Fibroblast of skin of back (primary cell): ENCODE measurements at places on chromosomes 1 and 21.

GRCh38 chr1:149883598-149884247 is 15.6 kb upstream of the BOLA1 start:
- DNase-seq: no peak

DNA sequence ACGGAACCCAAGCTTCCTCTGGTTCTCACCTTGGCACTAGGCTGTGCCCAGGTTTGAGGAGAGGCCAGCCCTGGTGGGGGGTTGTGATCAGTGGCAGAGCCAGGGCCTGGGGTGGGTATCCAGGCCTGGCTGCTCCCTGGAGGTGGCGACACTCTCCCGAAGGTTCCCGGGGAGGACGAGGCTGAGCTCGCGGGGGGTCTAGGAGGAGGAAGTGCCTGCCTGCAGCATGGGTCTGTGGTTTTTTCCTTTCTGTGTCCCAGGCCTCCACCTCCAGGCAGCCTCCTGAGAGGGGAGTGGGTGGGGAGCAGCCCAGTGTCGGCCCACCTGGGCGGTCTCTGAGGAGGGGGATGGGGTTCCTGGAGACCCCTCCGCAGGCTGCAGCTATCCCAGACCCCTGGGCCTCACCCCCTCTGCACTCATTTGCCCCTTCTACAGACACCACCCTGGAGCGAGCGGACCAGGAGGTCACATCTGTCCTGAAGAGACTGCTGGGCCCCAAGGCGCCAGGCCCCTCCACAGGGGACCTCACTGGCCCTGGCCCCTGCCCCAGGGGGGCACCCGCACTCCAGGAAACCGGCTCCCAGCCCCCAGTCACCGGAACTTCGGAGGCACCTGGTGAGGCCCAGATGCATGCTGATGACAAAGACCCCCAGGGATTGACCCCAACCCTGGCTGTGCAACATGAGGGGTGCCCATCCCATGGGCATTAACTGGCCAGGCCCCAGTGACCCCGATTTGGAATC is 44.3 kb downstream of the TRIM11 start:
- DNase-seq: no peak

DNA sequence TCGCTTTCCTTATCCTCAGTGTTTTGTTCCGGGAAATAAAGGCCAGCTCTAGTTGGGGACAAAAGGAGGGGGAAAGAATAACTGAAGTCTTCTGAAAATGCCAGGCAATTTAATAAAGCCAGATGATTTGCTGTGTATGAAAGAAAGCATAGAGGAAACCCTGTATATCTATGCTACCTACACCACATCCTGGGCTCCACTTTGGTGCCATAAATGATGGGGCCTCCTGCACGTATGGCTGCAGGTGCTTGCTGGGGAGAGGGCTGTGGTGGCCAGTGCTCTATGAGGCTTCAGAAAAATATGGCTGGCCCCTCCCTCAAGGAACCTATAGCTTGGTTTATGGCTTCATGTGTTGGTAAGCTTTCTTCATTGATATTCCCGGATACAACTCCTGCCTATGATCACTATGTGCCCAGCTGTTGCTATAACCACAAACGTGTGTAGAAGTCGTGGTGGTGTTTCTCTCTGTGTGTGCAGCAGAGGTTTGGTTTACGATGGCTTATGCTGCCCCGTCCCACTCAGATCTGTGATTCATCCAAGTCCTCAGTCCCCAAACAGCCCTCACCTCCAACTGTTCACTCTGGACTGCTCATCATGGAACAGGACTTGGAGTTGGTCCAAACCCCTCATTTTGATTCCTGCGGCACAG is 59.5 kb downstream of the BACE2 start:
- no peak for DNase-seq

DNA sequence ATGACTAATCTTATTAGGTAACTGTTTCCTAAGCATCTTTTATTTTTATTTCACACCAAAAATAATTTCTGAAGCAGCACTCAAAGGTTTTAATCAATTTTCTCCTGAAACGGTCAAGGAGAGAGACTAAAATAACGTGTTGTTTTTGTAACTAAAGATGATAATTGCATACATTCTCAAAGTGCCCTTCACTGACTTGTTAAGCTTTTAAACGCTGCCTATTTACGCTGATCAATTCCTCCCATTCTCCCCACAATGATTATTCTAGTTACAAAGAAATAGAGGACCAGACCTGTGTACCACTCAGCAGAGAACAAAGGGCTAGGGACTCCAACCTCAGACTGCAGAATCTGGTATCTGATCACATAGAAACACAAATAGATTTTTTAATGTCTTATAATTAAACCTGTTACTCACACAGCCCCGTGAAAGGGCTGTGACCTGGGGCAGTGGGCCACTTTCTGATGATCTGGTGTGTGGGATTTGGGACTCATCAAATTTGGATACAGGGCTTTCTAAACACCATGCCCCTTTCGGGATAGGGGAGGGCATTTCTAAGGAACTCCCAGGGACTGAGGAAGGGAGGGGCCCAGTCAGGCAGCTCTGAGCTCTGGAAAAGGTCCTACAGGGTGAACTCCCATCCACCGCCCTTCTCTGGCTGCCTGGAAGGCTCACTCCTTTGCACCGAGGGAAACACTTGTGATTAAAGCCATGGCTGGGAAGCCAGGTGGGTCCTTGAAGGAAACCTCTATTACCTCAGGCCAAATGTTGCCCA is 65.2 kb downstream of the BCAR3 start:
- DNase-seq: peak; percentile 43

- DNase-seq: peak; percentile 86
These were observed 554.2 kb downstream of the NUF2 start for GRCh38 chr1:163875927-163876320.

GRCh38 chr1:22417466-22417865 is 34.2 kb upstream of the ZBTB40 start:
- no peak for DNase-seq

DNA sequence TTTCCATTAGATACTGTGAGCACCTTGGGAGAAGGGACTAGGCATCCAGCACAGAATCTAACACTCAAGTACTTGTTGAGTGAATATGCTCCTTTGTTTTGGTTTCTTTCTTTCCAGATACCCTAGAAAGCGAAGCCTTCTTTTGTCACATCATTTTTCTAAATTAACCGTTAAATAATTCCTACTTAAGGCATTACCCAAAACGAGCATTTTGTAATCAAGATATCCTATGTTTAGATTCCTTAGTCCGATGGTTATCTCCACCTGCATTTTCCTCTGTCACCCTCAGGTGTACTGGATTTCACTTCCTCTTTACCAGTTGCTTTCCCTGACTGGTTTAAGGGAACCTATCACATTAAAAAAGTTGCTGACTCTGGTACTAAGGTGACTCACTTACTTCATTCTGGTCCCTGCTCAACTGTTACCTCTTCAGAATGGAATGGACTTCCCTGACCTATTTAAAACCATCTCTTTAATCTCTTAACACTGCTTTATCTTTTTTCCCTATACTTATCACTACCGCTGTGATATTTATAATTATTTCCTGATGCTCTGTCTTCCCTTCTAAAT is 3.2 kb downstream of the B3GALNT2 start:
- peak; percentile 16 for DNase-seq

DNA sequence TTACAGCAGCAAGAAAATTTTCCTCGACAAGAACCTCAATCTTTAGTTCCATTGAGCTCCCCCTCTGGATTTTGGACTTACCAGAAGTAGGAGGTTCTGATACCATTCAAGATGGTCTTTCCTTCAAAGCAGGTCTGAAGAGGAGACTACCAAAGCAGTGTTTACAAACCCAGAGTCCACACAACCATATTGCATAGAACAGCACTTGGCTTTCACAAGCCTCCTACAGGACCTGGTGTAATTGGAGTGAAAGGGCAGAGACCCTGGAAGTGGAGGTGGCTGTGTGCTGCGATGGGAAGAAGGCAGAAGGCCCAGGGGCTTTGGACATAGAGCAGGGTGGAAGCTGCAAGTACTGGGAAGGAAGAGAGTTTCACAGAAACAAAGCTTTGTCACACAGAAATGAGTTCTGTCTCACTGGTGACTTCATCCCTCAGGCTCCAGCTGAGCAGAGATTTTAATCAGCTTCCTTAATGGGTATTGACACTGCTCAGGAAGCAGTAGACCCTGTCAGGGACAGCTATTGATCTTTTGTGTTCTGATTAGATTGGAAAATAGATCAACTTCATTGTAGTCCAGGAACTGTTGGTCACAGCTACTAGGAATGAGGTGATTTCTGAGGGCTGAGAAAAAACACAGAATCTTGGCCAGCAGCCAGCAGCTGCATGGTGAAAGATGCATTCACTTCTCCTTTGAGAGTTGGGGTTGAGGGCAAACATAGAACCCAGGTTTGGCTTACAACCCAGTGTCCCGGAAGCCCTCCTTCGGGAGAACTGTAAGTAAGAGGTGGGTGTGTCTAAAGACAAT is 124.0 kb downstream of the SYT2 start:
- peak; percentile 70 for DNase-seq

GRCh38 chr1:171899838-171900237 is 58.5 kb downstream of the DNM3 start:
- DNase-seq: no peak

DNA sequence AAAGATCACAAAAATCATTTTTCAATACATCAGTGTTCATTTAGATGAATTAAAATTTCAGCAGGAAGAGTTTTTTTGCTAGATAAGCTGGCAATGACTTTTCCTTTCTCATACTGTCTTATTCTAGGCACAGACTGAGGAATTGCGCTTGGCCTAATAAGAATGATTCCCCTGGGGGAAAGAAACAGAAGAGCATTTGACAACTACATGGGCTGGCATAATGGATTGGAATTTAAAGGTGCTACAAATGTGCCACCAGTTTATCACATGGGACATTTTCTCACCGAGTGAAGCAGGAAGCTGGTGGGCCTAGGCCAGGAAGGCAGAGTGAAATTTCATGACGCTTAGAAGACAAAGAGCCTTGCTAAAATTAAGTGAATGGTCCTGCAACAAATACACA is 39.3 kb downstream of the CDKN2C start:
- no peak for DNase-seq

- DNase-seq: no peak
These were observed 4.5 kb upstream of the COP1 start for GRCh38 chr1:176211396-176212165.

DNA sequence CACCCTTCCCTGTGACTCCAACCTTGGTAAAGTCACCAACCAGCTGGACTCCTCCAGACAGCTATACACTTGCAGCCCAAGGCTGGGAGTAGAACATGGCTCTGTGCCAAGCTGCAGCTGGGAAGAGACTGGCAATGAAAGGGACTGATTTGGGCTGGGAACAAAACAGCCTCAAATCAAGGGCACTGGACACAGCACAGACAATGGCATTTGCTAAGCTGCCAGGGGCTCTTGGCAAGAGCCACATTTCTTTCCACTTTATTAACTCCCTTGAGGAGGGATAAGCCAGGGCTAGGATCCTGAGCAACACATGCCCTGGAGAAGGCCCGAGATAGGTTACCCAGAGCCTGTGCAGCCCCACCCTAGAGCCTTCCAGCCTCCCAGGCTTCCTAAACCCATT is 12.0 kb downstream of the SYT11 start:
- DNase-seq: no peak

- DNase-seq: no peak
These were observed 15.4 kb upstream of the MEX3A start for GRCh38 chr1:156097499-156098178.

GRCh38 chr1:115133440-115133839 is 44.1 kb upstream of the TSPAN2 start:
- DNase-seq: peak; percentile 77

DNA sequence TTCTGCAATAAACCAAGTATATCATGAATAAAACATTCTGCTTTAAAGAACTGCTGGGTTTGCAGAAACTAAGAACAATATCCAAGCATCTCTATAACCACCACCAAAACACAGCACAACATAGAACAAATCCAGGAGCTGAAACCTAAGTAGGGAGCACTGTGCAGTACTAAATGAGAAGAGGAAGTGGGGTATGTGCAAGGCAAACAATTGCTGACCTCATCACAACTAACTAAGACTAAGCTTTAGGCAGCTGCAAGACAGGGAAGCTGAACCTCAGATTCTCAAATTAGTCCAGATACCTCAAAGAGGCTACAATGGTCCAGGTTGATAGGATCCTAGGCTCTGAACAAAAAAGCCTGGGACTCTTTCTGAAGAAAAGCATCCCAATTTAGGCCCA is 172.6 kb downstream of the SLC44A5 start:
- DNase-seq: no peak

DNA sequence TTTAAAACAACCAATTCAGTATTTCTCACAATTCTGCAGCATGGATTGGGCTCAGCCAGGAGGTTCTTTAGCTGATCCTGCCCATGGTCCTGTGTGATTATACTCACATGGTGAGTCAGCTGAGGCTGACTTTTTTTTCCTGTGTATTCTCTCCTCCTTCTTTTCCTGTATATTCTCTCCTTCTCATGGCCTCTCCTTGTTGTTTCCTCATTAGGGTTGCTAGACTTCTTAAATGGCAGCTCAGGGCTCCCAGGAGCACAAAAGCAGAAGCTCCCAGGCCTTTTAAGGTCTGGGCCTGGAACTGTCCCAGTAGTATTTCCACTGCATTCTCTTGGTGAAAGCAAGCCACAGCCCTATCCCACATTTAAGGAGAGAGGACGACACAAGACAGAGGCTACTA is 26.8 kb downstream of the VANGL1 start:
- DNase-seq: peak; percentile 54

- no peak for DNase-seq
These were observed 138.9 kb downstream of the SETD4 start for GRCh38 chr21:35921471-35921870.

DNA sequence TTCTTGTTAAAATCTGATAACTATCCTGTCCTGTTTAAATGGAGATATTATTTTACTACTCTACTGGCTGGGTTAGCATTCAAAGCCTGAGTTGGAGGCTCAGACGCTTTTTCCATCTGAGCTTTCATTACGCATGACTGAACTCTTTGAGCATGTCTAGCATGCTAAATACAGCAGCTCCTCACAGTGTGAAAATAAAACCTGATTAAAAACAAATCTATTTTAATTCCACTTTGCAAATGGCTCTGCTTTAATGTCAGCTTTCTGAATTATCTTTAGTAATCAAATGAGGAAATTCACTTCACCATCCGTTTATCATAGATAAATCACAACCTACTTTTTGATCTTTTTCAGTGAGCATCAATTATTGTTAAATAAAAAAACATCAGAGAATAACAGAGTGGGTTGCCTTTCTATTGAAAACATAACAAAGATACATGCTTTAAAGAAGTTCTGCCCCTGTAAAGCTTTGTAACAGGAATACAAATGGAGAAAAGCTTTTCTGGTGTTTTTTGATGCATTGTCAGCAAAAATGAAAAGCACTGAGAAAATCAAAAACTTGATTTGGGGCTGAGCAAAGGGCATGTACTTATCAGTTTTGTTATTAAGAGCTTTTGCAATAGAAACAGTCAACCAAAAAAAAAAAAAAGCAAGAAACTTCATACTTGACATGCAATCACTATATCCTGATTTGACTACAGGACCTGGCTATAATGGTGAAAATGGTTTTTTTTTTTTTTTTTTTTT is 3.5 kb upstream of the SPEN start:
- DNase-seq: no peak

GRCh38 chr1:34236089-34236488 is 59.4 kb downstream of the C1orf94 start:
- DNase-seq: no peak

GRCh38 chr1:83818916-83819315 is 180.0 kb downstream of the TTLL7 start:
- peak; percentile 40 for DNase-seq

GRCh38 chr1:2575801-2576663 is 10.5 kb upstream of the PRXL2B start:
- DNase-seq: no peak

- DNase-seq: peak; percentile 92
These were observed 1065.8 kb upstream of the B3GALT2 start for GRCh38 chr1:194252199-194252598.

- no peak for DNase-seq
These were observed 28.6 kb upstream of the PDE4B start for GRCh38 chr1:65764052-65764451.

- DNase-seq: no peak
These were observed 7.0 kb downstream of the ATP13A2 start for GRCh38 chr1:17004466-17005364.
